Stimulated activated CD8-positive, alpha-beta memory T cell treated with anti-CD3 and anti-CD28 coated beads, Interleukin-7, amount 100 ng/mL, for 1 hour (primary cell): ENCODE measurements at places on chromosomes 5 and 9.

- no peak for DNase-seq
Observed at GRCh38 chr9:90505695-90506094, 136.9 kb downstream of the DIRAS2 start.

DNA sequence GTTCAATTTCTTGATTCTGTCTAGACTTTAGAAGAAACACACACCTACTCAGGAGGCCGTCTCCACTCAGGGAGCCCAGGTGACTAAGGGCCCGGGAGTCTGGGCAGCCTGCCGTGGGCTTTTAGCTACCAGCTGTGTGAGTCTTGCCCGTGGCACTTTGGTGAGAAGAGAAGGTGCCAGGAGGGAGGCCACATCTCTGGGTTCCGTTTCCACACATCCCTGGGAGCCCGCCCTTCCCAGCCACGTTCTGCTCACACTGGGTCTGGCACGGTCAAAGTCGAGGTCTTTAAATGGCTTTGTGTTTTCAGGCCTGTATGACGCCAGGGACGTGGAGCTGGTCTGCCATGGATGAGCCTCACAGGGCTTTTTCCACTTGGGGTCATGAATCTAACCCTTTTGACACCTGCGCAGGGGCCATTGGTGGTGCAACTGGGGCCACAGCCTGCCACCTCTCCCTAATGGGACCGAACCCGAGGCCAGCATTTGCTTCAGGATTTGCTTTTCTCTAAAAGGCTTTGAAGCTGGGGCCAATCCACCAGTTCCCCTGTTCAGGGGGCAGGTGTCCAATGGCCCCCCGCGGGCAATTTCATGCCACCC, 17.2 kb upstream of the FCN2 start:
- no peak for DNase-seq

DNA sequence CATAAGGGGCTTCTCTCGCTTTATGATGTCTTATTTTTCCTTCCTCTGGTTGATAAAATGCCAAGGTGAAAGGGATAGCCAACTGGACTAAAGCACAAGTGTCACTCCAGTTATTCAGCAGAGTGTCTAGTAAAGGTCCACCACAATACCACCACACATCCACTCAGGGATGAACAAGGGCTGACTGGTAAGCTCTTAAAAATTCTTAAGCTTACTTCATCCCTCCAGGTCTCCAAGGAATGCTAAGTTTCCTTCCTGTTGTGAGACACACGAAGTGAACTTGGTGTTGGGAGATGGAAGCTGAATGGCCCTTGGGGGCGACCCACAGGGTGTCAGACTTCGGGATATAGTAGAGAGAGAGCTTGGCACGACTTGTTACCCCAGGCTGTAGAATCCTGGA, 3.2 kb upstream of the HMGCS1 start:
- DNase-seq, result no peak

GRCh38 chr5:148953711-148954110, 109.2 kb downstream of the SH3TC2 start:
- no peak for DNase-seq

GRCh38 chr9:116064970-116065369, 88.6 kb upstream of the PAPPA start:
- no peak for DNase-seq

DNA sequence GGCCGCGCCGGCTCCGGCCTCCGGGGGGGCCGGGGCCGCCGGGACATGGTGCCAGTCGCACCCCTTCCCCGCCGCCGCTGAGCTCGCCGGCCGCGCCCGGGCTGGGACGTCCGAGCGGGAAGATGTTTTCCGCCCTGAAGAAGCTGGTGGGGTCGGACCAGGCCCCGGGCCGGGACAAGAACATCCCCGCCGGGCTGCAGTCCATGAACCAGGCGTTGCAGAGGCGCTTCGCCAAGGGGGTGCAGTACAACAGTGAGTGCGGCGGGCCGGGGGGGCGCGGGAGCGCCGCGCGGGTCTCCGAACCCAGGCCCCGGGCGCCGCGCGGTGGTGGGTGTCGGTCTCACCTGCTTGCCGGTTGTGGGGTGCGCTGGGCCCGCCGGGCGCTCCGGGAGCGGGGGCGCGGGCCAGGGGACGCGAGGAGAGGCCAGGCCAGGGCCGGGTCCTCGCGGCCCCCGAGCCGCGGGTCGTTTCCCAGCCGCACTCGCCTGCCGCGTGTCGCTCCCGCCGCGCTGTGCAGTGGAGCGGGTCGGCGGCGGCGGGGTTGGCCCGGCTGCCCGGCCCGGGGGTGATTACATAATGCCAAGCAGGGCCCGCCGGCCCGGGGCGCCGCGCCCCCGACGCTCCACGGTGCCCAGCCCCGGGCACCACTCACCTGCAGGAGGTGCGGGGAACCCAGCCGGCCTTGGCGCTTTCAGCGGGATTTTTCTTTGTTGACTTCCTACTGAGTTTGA, 492 bp downstream of the RABL6 start:
- peak; percentile 14 for DNase-seq

DNA sequence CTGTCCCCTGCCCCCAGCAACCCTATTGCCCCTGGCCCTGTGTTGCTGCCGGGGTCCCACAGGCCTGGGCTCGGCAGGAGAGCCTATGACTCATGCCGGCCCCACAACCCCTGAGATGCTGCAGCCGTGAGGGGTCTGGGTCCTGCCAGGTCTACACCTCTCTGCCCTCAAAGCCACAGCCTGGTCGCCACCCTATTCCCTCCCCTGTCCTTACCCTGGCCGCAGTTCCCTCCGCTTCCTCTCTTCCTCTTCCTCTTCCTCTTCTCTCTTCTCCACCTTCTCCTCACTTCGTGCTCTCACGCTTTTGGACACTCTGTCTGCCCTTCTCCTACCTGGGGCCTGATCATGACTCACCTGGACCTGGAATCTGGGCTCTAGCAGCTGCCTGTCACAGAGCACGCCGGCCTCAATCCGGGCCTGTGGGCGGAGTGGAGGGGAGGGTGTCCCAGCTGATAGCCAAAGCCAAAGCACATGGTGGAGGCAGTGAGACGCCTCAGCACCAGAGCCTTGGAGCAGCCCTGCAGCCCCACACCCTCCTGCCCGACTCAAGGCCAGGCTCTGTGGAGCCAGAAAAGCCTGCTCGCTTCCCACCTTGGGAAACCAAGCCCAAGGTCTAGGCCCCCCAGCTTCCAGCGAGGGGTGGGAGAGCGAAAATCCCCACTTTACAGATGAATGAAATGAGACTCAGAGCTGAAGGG, 26.8 kb upstream of the CSF1R start:
- DNase-seq, result no peak

DNA sequence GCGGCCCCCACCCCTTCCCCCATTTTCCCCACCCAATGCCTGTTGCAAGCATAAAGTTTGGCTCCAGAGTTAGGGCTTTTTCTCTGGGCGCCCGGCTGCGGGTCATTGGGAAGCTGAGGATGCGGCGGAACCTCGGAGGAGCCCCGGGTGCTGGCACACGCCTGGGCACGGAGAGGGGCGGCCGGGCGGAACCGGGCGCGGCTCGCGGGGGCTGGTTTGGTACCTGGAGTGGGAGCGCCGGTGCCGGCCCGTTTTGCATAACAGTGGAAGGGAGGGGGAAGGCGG, 1.2 kb downstream of the PPARGC1B start:
- no peak for DNase-seq
